ENCODE measurements at places on chromosomes 3 and 15. TPM values are rescaled to one million over a fixed set of nuclear protein-coding genes. Genes with fewer than 3 reads are reported as not detected.

DAPK2 gene
- total RNA-seq, result 0.82 TPM

UPK1B gene
- total RNA-seq, result not detected

EAF2 gene
- total RNA-seq, result 5.3 TPM

ATP13A5 gene
- 0.41 TPM for total RNA-seq

HMCES gene
- total RNA-seq, result 21.6 TPM

LYZL4 gene
- total RNA-seq, result not detected

GPR149 gene
- total RNA-seq, result 7.7 TPM

DPPA4 gene
- total RNA-seq, result 1.6 TPM

HIGD1A gene
- 127 TPM for total RNA-seq

PHC3 gene
- total RNA-seq, result 35.1 TPM

PPP1R14D gene
- total RNA-seq, result not detected

PP2D1 gene
- not detected for total RNA-seq

RARB gene
- 28.5 TPM for total RNA-seq

ECE2 gene
- total RNA-seq, result 3.7 TPM

RASA2 gene
- 35.9 TPM for total RNA-seq

GPR176 gene
- total RNA-seq, result 31.4 TPM

NEK10 gene
- 28.1 TPM for total RNA-seq

GOLGA8A gene
- 23.6 TPM for total RNA-seq

SOX2 gene
- total RNA-seq, result 70.1 TPM

IL17RE gene
- under 0.01 TPM for total RNA-seq
